Kidney epithelial cell (primary cell): ENCODE measurements at places on chromosomes 3 and 15. TPM values are rescaled to one million over a fixed set of nuclear protein-coding genes. Genes with fewer than 3 reads are reported as not detected.

The ALDH1A2 gene
- 23.8 and 29.7 TPM in 2 replicates for total RNA-seq

The VEPH1 gene
- 9.0 and 26.0 TPM in 2 replicates for total RNA-seq

DNA sequence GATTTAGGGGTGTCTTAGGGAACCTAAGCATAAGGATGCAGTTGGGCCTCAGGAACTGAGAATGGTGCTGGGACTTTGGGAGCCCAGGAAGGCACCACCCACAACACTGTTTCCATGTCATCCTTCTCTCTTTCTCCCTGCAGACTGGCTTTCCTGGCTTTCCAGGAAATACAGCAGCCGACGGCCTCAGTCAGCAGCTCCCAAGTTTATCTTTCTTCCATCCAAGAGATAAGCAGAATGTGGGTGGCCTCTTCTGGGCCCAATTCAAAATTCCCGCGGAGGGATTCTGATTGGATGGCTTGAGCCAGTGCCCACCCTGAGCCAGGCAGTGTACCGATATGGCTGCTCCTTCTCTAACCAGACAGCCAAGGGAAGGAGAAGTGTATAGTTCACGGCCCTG lies 4.5 kb upstream of the CLN6 start:
- DNase-seq, result no peak

GRCh38 chr3:56928379-56929068 lies 126.8 kb upstream of the ARHGEF3 start:
- DNase-seq, result no peak
